ENCODE measurements at places on chromosomes 16 and 17.

DNA sequence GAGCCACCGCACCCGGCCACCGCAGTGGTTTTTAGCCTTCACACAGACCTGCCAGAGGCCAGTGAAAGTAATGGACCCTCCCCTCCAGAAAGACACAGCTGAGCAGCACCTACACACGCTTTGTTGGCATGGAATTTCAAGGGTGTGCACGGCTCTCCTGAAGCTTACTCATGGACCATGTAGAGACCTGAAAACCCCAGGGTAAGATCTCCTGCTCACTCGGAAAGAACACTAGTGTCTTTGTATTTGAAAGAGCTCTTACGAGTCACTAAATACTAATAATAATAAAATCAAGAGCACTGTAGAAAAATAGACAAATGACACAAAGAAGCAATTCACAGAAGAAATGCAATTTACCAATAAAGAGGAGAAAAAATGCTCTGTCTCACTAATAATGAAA is 20.0 kb downstream of the SLC43A2 start:
- DNase-seq: no peak

GRCh38 chr17:79674506-79675412 is 56.0 kb upstream of the ENPP7 start:
- DNase-seq: no peak

DNA sequence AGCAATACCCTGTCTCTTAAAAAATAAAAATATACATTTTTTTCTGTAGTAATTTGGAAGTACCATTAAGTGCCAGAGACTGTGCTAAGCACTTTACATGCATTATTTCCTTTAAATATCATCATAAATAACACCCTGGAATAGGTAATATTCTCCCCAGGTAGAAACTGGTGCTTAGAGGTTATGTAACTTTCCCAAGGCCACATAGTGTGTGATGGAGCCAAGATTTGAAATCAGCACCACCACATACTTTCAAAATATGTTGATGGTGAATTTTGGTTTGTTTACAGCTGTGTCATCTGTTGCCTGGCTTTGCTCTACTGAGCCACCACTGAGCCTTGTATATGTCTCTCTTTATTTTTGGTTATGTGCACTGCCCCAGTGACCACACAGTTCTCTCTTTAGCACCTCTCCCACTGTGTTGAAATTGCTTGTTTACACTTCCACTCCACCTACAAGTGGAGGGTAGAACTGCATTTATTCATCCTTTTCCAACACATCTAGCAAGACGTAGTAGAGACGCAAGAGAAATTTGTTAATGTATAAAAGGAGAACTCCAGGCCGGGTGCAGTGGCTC is 19.0 kb upstream of the NBR1 start:
- DNase-seq: no peak

DNA sequence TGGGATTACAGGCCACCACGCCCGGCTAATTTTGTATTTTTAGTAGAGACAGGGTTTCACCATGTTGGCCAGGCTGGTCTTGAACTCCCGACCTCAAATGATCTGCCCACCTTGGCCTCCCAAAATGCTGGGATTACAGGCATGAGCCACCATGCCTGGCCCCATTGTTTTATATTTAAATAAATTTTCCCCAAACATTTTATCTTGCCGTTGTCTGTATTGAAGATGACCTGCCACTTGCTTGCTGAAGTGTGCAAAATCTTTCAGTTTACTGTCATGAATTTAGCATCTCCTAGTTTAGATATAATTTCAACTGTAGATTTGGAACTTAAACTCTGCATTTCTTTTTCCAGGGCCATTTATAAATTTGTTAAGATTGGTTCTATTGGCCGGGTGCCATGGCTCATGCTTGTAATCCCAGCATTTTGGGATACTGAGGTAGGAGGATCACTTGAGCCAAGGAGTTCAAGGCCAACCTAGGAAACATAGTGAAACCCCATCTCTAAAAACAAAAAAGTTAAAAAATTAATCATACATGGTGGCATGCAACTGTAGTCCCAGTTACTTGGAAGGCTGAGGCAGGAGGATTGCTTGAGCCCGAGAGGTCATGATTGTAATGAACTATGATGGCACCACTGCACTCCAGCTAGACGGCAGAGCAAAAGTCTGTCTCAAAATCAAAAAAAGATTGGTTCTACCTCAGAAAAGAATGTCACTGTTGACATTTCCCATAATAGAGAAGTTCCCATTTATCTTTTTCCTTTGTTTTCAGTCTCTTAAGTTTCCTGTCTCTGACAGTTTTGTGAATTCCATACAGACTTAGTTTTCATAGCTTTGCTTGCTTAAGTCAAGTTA is 84.4 kb downstream of the VMP1 start:
- no peak for DNase-seq

DNA sequence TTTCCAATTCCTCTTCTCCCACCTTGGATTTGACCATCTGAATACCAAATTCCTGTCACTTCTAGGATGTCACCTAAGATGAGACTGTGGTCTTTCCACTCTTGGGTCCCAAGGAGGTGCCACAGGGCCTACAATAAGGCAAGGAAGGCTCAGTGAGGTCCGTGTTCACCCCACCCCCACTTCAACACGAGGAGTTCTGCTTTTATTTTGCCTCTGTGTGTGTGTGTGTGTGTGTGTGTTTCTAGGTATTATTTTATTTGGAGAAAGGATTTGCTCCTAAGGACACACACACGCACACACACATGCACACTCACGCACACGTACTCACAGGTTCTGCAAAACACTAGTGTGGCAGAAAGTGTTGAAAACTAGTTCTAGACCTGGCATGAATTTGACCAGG is 24.5 kb upstream of the PHOSPHO1 start:
- DNase-seq: no peak

DNA sequence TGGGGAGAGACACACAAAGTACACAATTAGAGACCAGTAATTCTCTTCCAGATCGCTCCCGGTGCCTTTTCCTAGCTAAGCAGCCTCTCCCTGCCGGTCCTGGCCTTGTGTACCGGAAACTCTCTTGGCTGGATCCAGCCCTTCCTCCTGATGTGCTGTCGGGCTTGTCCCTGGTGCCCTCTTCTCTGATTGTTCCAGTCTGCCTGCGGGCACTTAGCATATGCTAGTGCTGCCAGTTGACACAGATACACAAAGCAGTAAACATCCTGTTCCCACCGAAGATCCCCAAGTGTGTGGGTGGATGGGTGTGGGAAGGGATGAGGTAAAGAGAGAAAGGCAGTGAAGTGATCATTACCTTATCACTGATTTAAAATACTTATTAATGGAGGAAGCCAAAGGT is 9.7 kb downstream of the HS3ST3B1 start:
- DNase-seq: no peak

DNA sequence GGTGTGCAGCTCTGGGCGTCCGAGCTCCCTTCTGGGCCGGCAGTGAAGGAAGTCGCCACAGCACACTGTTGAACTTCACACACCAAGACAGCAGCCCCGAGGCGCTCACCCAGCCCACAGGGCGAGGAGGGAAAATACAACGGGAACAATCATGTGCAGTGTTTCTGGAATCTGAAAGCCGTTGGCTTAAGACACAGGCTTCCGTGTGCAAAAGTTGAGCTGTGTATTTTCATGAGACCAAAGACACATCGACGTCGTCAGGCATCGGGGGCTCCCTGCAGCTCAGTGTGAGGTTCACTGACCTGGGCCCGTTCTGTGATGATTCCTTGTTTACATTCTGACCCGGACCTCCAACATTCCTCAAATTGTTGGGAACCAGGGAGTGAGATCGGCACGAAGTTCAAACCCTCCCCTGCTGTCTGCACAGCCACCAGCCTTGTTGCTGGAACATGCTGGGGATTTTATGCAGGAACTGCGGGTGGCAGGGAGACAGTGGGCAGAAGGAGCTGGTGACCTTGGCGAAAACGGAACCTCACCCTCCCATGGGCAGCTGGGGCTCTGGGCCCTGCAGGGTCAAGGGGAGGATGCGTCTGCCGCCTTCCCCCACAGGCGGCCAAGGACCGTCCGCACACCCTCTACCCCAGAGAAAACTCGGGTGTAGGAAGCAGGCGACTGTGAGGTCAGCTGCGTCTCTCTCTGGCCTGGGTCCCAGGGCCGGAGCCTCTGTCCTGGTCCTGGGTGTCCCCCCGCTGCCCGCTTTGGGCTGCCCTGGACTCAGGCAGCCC is 72.2 kb downstream of the METRNL start:
- no peak for DNase-seq

GRCh38 chr17:36816214-36816906 is 120.9 kb upstream of the LHX1 start:
- DNase-seq: no peak

GRCh38 chr16:47523342-47524006 is 62.3 kb downstream of the PHKB start:
- no peak for DNase-seq

DNA sequence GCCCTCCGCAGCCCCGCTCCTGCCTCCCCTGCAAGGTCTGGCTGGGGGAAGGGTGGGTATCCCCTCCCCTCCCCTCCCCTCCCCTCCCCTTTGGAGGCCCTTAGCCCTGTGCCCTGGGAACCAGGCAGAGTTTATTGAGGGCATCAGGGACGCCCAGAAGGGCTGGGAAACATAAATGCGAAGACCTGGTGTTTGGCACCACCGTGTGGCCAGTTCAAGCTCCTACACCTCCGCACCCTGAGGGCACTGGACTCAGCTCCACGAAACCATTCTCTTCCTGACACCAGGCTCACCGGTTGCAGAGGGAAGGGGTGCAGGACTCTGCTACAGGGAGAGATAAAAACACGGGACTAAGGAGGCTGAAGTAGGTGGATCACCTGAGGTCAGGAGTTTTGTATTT is 1.0 kb upstream of the AIPL1 start:
- DNase-seq: no peak
